ENCODE measurements at places on chromosomes 2 and 18.
A peak's percentile ranks its signal among the peaks of the same experiment; 100 is the strongest.

DNA sequence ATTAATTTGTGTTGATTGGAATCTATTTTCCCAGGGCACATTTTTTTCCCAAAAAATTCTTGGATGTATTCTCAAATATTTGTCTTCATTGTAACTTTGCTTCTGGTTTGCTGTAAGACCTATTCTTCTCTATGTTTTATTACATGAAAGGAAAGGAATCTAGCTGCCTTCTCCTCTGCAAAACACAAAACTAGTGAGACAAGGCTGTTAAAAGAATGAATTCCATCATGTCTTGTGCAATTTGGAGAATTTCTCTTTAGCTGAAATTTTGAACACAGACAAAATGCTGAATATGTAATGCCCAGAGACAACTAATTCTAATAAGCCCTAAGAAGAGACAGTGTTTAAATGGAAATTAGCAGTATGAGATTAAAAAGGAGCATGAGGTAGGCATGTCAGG is 275.9 kb downstream of the CDH20 start:
- no peak for DNase-seq

- DNase-seq = no peak
Observed at GRCh38 chr2:62370321-62371250, 135.4 kb downstream of the TMEM17 start.

GRCh38 chr2:47890711-47891368 is 15.5 kb downstream of the FBXO11 start:
- no peak for DNase-seq

GRCh38 chr2:200962811-200963123 is 693 bp downstream of the ORC2 start:
- no peak for DNase-seq

GRCh38 chr2:3651691-3652648 is 6.0 kb upstream of the ALLC start:
- DNase-seq = peak; percentile 92

GRCh38 chr2:214079032-214079431 is 331.8 kb upstream of the VWC2L start:
- DNase-seq = no peak

- DNase-seq = no peak
Observed at GRCh38 chr2:10555810-10556111, 107.6 kb upstream of the ODC1 start.

GRCh38 chr2:190763901-190764514 is 115.1 kb downstream of the NAB1 start:
- DNase-seq = no peak

DNA sequence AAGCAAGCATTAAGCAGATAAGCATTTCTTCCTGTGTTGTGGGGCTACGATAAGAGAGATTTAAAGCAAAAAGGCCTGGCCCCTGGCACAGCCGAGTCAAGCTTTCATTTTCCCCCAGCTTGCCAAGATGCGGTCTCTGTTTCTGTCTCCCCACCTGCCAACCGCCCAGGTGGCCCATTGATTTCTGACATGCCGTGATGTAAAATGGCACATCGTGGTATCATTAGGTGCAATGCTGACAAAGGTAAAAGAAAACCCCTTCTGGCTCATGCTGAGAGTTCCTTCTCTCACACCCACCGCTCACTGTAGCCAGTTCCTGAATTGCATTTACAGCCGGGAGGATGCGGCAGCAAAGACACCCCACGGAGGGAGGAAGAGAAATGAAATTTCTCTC is 62.8 kb downstream of the BOD1L2 start:
- DNase-seq = no peak
